ENCODE measurements at places on chromosomes 16 and 17.

GRCh38 chr16:55324285-55325079 lies 479 bp downstream of the IRX6 start:
- no peak for DNase-seq

DNA sequence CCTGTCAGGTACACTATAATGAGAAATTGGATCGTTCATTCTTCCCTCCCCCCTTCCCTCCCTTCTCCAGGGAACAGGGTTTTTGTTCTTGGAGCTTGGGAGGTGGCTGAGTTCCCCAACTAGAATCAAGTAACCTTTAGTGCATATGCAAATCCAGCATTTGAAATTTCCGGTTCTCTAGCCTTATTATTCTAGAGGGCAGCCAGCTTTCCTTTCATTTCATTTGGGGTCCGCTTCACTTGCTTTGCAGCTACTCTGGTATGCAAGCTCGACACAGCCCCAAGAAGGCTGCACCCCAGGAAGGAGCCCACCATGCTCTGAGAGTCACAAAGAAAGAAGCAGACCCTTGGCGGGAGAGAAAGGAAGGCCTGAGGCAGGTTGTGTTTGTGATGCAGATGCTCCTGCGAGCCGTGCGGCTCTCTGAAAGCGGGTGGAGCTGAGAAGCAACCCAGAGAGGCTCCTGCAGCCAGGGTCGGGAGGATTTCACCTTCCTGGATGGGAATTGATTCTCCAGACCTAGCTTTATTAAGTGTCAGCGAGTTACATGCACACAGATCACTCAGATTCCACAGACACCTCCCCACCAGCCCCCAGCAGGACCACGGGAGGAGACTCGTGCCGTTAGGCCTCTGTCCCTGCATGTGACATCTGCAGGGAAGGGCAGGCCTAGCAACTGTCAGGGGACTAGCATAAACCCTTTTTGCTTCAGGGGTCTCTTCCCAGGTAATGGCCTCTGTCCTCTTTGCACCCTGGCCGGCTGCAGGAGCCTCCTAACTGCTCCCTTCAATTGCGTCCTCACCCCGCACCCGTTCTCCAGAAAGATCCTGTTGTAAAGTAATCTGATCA lies 34.5 kb downstream of the PMM2 start:
- DNase-seq: no peak

GRCh38 chr16:78681743-78682142 lies 582.3 kb downstream of the WWOX start:
- no peak for DNase-seq

GRCh38 chr17:73430165-73430680 lies 118.4 kb upstream of the CDC42EP4 start:
- DNase-seq: no peak

GRCh38 chr17:54494721-54495715 lies 405.6 kb upstream of the TOM1L1 start:
- DNase-seq: no peak

DNA sequence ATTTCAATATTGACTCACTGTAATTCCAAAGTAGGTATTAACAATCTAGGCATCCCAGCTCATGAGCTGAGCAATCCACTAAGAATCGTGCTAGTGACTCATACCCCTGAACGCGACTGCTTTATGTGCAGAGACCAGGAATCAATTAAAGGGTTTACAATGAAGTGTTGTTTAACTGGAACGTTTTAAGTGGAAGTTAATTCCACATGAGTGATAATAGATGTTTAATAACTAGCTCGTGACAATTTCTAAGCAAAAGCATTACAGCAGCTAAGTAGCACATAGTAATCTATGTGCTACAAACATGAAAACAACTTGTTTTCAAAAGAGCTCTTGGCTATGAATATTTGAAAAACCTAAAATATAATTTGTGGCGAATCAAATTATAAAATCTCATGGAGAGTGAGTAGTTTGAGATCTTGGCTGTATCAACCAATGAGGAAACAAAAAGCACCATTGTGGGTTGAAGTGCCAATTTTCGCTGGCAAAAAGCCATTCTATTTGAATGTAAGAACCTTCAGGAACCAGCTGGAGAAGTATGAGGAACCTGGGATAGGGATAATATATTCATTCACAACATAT lies 9.4 kb downstream of the GJC1 start:
- DNase-seq: no peak

- no peak for DNase-seq
Measured at GRCh38 chr16:1689853-1690252, 11.8 kb downstream of the JPT2 start.

- DNase-seq: peak; percentile 30
Measured at GRCh38 chr17:64661726-64661975, 456 bp downstream of the SMURF2 start.

DNA sequence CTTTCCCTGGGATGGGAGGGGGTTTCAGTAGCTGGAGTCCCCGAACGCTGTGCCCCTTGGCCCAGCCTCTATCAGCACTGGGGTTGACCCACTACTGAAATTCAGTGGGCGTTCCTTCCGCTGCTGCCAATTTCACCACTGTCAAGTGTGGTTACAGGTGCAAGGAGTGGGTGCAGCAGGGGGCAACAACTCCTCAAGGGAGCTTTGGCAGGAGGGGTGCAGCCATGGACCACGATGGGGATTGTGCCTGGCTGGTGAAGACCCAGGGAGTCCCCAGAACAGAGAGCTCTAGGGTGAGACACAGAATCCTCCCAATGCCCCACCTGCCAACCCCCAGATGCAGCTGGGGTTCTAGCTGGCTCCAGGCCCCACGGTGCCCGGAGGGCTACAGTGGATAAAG lies 123.5 kb upstream of the SDK2 start:
- no peak for DNase-seq

DNA sequence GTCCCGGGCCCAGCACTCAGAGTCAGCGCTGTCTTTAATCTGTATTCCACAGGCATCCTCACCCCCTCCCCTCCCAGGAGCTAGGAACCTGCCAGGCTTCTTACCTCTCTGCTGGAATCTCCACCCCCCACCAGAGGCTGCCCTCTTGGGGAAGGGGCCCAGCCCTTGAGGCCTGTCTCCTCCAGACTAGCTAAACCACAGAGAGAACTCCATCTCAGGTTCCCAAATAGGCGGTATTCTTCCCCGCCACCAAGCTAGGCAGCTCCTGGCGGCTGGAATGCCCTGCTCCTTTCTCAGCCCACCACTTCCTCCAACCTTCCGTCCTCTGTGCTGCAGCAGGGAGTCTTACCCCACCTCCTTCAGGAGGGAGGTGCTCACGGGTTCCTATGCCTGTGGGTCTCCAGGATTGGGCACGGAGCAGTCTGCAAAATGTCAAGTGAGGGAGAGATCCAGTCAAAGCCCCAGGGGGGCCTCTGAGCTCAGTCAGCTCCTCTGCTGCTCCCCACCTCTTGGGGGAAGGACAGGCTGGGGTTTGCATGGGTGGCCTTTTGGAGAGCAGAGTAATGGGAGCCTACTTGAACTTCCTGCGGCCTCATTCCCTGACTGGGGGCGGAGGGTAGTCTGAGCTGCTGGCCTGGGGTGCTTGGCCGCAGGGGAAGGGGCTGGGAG lies 55.7 kb downstream of the SREBF1 start:
- DNase-seq: peak; percentile 50

DNA sequence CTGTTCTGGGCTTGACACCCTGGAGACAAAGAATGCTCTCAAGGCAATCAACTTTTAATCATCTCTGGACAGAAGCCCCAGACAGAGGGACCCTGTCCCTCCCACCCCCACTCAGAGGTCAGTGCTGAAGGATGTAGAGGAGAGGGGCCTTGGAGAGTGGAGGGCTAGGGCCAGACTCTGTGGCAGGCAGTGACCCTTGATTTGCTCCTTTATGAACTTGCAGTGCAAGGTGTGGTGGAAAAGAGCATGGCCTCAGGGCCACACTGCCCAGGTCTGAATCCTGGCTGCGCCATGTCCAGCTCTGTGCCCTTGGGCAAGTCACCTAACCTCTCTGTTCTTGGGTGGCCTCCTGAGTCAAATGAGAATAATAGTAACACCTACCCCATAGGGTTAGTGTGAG lies 134.3 kb downstream of the TMEM132E start:
- DNase-seq: no peak

GRCh38 chr16:87056551-87056950 lies 260.6 kb downstream of the C16orf95 start:
- no peak for DNase-seq

DNA sequence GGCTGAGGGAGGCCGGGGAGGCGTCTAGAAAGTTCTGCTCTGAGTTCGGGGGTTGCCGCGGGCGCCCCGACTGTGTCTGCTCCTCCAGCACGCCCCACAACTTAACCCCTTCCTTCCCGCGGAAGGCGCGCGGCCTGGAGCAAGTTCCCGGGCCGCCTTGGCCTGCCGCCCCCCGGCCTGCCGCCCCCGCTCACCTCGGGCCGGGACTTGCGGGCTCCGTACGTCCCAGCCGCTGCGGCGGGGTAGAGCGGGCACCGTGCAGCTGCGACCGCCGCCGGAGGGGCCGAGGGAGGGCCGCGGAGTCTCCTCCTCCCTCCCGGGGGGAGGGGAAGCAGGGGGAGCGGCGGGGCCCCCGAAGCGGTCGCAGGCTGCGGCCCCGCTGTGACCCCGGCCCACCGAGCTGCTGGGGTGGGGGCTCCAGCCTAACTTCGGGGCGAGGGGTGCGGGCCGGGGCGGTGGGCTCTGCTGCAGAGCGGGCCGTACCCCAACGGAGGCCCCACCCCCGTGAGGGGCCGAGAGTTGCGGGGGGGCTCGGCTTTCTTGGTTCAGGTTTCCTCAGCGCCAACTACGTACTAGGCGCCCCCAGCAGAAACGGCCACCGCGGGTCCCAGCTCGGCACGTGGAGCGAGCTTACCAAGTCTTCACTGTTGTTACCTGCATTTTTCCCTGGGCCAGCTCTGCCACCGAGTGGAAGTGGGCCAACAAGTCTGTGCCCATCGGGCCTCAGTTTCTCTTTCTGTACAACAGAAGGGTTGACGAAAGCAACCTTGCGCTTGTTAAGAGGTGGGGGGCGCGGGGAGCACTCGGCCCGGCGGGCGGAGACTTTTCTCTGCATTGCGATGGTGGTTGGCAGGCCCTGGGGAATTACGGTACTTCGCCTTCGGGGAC lies at the start of gene CCDC102A:
Gene CCDC102A, minus strand, starts transcription at position 266 of the 888 bp plus-strand sequence. CDS start 7,394 bp downstream, outside the sequence.
- no peak for DNase-seq

GRCh38 chr17:4310354-4311060 lies 46.7 kb upstream of the ANKFY1 start:
- no peak for DNase-seq

GRCh38 chr17:1374431-1375177 lies 25.4 kb downstream of the YWHAE start:
- DNase-seq: no peak

- no peak for DNase-seq
Measured at GRCh38 chr17:63542942-63543821, 7.1 kb upstream of the DCAF7 start.

DNA sequence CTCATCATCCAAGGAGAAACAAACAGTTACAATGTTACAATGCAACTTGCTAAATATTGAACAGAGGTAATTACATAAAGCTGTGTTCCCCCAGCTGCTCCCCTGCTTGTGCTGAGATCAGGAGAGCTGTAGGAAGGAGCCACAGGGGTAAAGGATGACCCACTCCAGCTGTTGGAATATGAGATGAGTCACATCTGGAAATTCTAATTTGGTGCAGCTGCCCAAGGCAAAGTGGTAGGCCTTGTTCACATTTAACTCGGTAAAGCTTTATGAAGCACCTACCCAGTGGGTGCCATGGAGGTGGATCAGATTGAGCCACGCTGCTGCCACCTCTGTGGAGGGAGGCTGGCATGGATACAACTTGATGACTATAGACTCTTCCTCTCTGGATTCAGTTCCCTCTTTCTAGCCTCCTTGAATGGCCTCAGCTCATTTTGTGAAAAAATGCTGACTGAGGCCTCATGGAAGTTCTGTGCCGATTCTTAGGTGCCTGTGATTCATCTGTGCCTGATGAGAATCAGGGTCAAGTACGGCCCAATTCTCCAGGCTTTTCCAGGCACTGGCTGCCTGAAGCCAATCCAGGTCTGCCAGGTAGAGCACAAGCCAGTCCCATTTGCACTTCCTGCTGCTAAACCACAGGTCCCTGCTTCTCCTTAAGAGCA lies 7.4 kb downstream of the ZNF689 start:
- no peak for DNase-seq

GRCh38 chr17:34399725-34400124 lies 36.7 kb upstream of the CCL1 start:
- no peak for DNase-seq

- no peak for DNase-seq
Measured at GRCh38 chr16:27811881-27812280, 251.6 kb downstream of the GSG1L start.

GRCh38 chr17:81309140-81309858 lies 14.2 kb upstream of the SLC38A10 start:
- peak; percentile 20 for DNase-seq

DNA sequence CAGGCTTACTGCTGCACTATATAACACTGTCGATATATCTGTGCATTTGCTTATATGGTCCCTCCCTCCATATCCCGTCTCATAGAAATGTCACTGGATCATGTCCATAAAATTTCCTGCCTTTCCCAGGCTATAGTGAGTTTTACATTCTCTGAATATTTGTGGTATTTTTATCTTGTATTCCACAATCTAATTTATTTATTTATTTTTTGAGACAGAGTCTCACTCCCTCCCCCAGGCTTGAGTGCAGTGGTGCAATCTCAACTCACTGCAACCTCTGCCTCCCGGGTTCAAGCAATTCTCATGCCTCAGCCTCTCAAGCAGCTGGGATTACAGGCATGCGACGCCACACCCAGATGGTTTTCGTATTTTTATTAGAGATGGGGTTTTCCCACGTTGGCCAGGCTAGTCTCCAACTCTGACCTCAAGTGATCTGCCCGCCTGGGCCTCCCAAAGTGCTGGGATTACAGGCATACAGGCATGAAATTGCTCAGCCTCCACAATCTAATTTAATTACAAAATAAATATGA lies 12.9 kb downstream of the TRIM37 start:
- DNase-seq: no peak

GRCh38 chr16:88893127-88893968 lies 26.9 kb upstream of the PABPN1L start:
- no peak for DNase-seq

DNA sequence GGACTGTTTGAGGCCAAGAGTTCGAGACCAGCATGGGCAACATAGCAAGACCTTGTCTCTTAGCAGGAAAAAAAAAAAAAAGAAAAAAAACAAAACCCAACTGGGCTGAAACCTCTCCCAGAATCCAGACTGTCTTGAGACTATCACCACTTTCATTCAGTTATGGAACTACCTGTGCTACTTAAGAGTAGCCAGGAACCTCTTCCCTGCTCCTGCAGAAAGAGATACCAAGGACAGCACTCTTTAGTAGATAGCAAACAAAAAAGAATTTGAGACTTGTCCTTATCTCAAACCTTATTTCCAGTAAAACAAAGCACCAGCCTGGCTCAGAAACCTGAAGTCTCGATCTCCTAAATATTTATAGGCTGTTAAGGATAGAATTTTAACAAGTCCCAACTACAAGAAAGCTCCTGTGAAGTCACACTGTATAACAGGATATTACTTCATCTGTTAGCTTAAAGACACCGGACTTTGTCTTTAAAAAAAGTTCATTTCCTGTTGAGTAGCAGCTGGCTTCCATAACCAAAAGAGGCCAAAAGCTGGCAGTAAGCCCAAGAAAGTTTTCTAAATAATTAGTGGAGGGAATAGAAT lies 5.1 kb downstream of the CDR2 start:
- DNase-seq: no peak

DNA sequence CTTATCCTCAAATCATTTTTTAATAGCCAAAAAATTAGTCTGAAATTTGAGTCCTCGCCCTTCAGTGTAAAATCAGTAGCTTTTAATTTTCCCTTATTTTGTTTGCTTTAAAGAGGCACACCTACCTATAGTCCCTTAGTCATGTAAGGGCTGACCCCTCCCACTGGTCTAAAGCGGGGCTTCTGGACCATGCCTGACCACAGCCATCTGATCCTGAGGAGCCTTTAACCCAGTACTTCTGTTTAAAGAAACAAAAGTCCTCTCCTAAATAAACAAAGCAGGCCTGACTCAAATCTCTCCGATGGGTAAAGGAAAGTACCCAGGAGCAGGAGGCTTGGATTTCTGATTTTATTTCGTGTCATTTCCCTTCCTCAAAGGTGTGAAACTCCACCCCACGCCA lies 92.0 kb upstream of the CCL2 start:
- DNase-seq: no peak

Measured in amygdala (tissue), 56 donors.